ENCODE measurements at places on chromosomes 5 and 9.

DNA sequence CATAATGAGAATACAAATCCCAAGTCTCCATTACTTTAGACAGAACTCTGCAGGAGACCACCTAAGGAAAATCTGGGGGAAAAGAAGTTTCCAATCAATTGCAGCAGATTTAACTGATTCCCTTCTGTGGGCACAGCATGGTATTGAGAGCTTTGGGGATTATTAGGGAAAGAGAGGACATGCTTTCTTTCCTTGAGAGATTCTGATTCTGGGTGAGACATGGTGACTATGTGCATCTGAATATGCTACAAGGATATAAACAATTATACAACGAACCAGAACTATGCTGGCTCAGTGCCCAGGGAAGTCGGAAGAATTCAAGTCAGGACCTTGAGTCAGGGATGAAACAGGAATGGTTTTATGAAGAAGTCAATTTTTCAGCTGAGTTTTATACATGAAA, 183.7 kb downstream of the PDE4D start:
- DNase-seq, result no peak

DNA sequence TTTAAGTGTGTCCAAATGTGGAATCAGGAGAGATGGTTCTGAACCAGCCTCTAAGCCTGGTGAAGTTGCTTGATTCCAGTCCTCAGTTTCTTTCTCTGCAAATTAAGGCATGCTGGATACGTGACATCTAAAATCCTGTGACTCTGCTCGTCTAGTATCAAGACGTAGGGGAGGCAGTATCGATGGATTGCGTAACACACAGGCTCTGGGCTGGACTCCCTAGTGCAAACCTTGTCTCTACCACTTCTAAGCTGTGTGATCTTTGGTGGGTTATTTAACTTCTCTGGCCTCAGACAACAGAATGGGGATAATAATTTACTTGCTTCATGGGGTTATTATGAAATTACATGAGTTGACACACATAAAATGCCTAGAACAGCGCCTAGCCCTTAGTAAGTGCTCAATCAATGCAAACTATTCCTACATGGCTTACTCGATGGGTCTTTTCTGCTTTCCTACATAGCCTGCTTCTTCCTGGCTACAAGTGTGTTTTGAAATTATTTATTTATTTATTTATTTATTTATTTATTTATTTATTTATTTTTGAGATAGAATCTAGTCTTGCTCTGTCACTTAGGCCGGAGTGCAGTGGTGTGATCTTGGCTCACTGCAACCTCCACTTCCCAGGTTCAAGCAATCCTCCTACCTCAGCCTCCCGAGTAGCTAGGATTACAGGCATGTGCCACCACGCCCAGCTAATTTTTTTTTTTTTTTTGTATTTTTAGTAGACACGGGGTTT, 102.1 kb downstream of the EGFLAM start:
- DNase-seq, result no peak

DNA sequence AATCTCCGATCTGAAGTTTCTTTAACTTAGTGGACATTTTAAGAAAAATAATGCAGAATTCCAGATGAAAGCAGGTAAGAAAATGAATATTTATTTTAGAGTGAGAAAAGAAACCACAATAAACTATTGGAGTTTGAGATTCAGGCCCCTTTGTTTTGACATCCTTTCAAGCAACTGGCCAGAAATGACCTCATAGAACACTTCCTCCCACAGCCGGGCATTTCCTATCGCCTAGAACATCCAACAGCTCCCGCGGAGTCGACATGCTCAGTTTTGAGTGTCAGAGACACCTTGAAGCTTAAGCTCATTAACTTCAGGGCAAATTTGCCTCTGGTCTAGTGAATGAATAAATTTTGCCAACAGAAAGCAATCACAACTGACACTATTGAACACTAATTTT, 369.2 kb downstream of the TLE4 start:
- no peak for DNase-seq

GRCh38 chr9:69898714-69899209, 78.1 kb downstream of the CFAP95 start:
- no peak for DNase-seq

DNA sequence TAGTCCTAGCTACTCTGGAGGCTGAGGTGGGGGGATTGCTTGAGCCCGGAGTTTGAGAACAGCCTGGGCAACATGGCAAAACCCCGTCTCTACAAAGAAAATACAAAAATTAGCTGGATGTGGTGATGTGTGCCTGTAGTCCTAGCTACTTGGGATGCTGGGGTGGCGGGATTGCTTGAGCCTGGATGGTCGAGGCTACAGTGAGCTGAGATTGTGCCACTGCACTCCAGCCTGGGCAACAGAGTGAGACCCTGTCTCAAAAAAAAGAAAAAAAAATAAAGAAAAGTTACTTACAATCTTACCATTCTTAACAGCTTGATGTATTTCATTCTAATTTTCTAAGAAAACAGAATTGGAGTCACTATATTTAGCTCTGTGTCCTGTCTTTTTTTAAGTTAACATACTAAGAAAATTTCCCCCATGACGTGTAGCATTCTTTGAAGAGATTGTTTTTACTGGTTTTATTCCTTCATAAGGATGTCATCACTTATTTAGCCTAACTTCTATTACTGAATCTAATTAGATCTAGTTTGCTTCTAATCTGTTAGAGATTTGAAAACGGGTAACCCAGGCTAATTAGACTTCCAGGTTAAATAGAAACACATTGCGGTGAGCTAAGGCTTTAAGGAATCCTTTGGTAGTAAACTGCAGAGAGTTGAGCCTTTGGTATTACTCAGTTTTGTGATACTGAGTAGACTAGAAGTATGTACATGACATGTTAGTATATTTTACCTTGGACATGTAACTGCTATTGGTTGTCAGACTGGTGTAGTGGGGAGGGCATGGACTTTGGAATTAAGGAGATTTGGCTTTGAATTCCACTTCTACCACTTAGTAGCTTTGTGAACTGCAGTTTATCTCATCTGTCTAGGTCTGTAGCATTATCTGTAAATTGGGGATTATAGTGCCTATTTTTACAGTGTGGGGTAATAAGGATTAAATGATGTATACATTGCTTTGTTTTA, 24.0 kb downstream of the HSPA4 start:
- DNase-seq, result no peak
